ENCODE measurements at places on chromosomes 7 and 10.

GRCh38 chr10:28254290-28254985 is 48.4 kb downstream of the MPP7 start:
- no peak for DNase-seq

GRCh38 chr10:95324436-95325268 is 33.8 kb upstream of the PDLIM1 start:
- no peak for DNase-seq

GRCh38 chr7:51240868-51241267 is 75.7 kb downstream of the COBL start:
- no peak for DNase-seq

GRCh38 chr10:45075826-45076380 is 75.2 kb downstream of the ZNF22 start:
- no peak for DNase-seq

DNA sequence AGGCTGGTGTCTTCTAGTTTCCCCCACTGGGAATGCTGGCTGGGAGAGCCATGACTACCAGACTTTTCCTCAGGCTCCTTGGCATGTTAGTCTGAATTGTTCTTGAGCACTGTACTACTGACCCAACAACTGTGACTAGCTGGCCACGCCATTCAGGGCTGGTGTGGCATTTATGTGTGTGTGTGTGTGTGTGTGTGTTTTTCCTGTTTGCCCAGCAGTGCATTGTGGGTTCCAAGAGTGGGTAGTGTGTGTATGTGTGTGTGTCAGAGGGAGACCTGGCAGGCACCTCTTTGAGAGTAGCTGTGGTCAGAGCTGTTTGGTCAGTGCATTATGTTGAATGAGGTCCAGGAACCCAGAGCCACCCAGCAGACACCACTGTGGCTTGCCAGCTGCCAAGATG is 9.2 kb downstream of the PCBD1 start:
- no peak for DNase-seq

- no peak for DNase-seq
Observed at GRCh38 chr7:102849538-102849937, 63.3 kb upstream of the LRRC17 start.

- peak; percentile 19 for DNase-seq
Observed at GRCh38 chr10:14039968-14040668, 290.6 kb downstream of the FRMD4A start.

- DNase-seq = no peak
Observed at GRCh38 chr10:113718969-113719822, 32.3 kb upstream of the PLEKHS1 start.

DNA sequence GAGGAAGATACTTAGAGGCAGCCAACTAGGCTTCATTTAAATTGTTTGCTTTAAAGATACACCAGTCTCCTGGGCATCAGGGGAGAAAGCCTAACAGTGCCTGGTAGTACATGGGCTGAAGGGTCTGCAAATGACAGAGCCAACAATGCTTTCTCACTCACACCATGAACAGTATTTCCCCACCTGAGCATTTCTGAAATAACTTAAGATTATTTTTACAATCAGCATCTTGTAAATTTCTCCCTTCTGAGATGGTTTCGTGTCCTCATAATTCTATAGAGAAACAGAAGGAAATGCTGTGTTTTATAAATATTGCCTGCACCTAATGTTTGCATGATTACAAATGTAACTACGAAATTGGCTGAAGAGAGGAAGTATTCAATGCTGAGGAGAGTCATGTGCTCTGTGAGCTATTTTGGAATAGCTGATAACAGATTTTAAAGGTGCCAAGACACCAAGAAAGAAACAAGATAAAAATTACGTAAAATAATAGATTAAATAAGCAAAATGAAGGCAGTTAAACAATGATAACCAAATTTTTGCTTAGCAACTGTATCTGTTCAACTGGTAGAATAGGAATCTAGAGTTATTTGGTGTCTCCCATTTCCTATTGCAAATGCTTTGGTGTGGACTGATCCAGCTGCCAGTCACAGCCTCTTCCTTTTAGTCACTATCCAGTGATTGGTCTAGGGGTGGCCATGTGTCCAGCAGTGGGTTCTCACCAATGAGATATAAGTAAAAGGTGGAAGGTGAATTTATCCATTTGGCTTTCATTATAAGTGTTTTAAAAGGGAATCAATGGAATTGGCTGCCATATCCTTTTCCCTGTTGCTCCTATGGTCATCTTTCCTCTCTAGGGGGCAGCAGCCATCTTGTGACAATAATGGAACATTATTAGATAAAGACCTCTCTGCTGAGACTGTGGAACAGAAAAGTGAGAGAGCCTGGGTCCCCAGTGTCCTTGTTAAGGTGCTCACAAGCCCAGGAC is 167.9 kb upstream of the SLC26A5 start:
- peak; percentile 42 for DNase-seq

DNA sequence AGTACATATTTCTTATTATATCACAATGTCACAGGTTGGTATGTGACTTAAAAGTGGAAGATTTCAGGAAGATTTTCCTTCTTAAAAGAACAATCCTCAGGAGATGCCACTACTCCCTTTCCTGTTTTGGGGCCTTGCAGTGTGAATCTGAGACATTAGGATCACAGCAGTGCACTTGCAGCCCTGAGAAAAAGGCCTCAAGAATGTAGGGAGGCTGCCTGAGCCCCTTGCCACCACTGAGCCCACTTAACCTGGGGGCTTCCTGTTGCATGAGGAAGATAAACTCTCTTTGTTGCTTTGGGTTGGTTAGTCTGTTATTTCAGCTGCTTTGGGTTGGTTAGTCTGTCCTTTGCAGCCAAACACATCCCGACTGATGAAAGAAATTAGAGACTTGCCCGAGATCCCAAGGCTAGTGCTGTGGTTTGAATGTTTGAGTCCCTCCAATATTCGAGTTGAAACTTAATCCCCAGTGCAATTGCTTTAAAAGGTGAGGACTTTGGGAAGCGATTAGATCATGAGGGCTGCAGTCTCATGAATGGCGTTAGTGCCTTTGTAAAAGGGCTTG is 151.3 kb upstream of the SP4 start:
- no peak for DNase-seq

Data from HCEC 1CT (cell line).